ENCODE measurements at places on chromosomes 1 and 21. TPM values are rescaled to one million over a fixed set of nuclear protein-coding genes. Genes with fewer than 3 reads are reported as not detected.

The RNF187 gene
- 75.6 TPM for polyA plus RNA-seq

DNA sequence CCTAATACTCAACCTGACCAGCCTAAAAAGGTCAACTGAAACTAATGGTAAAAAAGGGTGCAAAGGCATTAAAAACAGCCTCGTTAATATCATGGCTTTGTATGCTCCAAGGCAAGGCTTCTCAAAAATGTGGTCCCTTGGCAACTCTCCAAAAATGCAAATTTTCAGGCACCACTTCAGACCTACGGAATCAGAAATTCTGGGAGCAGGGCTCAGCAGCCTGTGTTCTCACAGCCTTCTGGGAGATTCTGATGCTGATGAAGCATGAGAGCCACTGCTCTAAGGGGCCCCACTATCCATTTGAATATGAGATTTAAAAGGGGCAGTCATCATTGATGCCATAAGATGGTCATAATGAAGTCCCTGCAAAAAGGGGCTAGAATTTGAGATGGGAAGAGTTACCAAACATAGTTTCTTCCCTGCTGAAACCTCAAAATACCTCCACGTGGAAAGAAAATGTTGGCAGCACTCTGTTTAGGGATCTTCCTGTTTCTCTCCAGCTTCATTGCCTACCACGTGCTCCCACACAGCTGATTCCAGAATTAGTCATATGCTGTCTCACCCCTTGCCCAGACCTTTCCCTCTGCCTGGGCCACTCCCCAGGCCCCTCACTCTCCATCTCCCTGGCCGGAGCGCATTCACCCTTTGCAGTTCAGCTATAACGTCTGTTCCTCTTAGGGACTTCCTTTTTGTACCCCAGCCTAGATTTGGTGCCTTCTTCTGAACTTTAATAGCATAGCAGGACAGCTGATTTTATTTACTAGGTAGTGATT, 46.7 kb downstream of the PHC2 start:
- DNase-seq, result no peak
- H3K27ac ChIP-seq, result no peak overlapping the region

The S100A16 gene
- 51.7 TPM for polyA plus RNA-seq

- H3K4me1 ChIP-seq, result peaks cover 15% of the 10 kb centered on the region
- no peaks in the 10 kb centered on the region for H3K27me3 ChIP-seq
- H3K36me3 ChIP-seq, result no peaks in the 10 kb centered on the region
These were observed 12.8 kb downstream of the TRAPPC10 start for GRCh38 chr21:44024887-44025353.

The RGS7 gene
- 0.88 TPM for polyA plus RNA-seq

- no peaks in the 10 kb centered on the region for H3K36me3 ChIP-seq
- H3K27ac ChIP-seq, result no peak overlapping the region
- H3K4me1 ChIP-seq, result no peaks in the 10 kb centered on the region
- H3K27me3 ChIP-seq, result no peaks in the 10 kb centered on the region
- H3K4me3 ChIP-seq, result no peak overlapping the region
These were observed 5.3 kb downstream of the SCMH1 start for GRCh38 chr1:41236781-41237180.

DNA sequence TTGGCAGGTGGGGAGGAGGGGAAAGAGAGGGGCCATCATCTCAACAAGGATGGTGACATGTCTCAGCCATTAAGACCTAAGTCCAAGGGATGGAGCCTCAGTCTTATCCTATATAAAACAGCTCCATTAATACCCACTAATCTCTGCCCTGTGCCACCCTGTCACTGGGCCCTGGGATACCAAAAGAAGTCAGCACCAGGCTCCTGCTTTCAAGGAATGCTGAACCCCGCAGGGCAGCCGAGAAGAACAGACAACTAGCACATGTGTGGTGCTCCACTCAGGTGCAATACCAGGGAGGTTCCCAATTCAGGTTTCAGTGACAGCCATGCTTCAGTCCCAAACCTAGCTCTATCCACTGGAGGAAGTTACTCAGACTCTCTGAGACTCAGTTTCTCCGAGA, 128.4 kb downstream of the GRIK3 start:
- no peak for DNase-seq
- H3K4me1 ChIP-seq, result no peaks in the 10 kb centered on the region
- no peak overlapping the region for H3K4me3 ChIP-seq
- no peak overlapping the region for H3K27ac ChIP-seq

The KDF1 gene
- polyA plus RNA-seq, result 44.3 TPM

GRCh38 chr21:42093991-42094421, 22.9 kb downstream of the UMODL1 start:
- H3K4me3 ChIP-seq, result no peak overlapping the region
- H3K4me1 ChIP-seq, result peaks cover 9% of the 10 kb centered on the region
- H3K36me3 ChIP-seq, result no peaks in the 10 kb centered on the region
- peaks cover 6% of the 10 kb centered on the region for H3K27me3 ChIP-seq

DNA sequence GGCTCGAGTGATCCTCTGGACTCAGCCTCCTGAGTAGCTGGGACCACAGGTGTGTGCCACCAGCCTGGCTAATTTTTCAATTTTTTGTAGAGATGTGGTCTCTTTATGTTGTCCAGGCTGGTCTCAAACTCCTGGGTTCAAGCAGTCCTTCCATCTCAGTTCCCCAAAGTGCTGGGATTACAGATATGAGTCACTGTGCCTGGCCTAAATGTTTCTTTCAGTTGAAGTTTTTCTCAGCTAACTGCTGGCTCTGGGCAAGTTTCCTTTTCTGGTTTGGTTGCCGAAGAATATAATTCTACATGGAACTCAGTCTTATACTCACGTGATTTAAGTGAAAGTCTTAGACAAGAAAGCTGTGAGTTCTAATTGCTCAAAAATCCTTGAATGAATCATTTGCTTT, 57.0 kb downstream of the SASS6 start:
- no peaks in the 10 kb centered on the region for H3K4me1 ChIP-seq
- H3K27me3 ChIP-seq, result no peaks in the 10 kb centered on the region
- H3K27ac ChIP-seq, result no peak overlapping the region
- peaks cover 33% of the 10 kb centered on the region for H3K36me3 ChIP-seq
- H3K4me3 ChIP-seq, result no peak overlapping the region

- peaks cover 52% of the 10 kb centered on the region for H3K27me3 ChIP-seq
- H3K36me3 ChIP-seq, result no peaks in the 10 kb centered on the region
- no peak for DNase-seq
- H3K27ac ChIP-seq, result no peak overlapping the region
- H3K4me1 ChIP-seq, result no peaks in the 10 kb centered on the region
These were observed 33.0 kb downstream of the RIPPLY3 start for GRCh38 chr21:37039411-37040075.

- no peaks in the 10 kb centered on the region for H3K27me3 ChIP-seq
- no peak for DNase-seq
- no peaks in the 10 kb centered on the region for H3K36me3 ChIP-seq
- H3K4me1 ChIP-seq, result no peaks in the 10 kb centered on the region
- H3K27ac ChIP-seq, result no peak overlapping the region
These were observed 24.1 kb downstream of the PIGM start for GRCh38 chr1:160007577-160008200.

GRCh38 chr1:39688706-39689105, 2.5 kb downstream of the HPCAL4 start:
- peaks cover 14% of the 10 kb centered on the region for H3K4me1 ChIP-seq
- no peak for DNase-seq
- H3K4me3 ChIP-seq, result no peak overlapping the region
- no peaks in the 10 kb centered on the region for H3K36me3 ChIP-seq

DNA sequence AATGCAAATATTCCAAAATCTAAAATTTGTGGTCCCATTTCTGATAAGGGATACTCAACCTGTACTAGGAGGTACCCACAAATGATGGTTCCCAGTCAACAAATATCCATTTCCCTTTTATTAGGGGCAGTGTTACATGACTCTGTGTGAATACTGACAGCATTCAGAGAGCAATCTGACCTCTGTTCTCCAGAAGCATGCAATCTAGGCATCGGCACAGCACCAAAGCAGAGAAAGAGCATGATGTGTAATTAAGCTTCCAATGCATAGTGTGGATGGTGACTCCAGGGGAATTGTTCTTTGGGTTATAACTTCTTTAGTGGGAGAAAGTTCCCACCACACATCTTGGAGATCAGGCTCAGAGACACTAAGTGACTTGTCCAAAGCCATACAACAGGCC, 71.6 kb downstream of the ELAVL4 start:
- no peak overlapping the region for H3K27ac ChIP-seq
- H3K27me3 ChIP-seq, result no peaks in the 10 kb centered on the region
- no peak overlapping the region for H3K4me3 ChIP-seq
- no peak for DNase-seq
- no peaks in the 10 kb centered on the region for H3K4me1 ChIP-seq

DNA sequence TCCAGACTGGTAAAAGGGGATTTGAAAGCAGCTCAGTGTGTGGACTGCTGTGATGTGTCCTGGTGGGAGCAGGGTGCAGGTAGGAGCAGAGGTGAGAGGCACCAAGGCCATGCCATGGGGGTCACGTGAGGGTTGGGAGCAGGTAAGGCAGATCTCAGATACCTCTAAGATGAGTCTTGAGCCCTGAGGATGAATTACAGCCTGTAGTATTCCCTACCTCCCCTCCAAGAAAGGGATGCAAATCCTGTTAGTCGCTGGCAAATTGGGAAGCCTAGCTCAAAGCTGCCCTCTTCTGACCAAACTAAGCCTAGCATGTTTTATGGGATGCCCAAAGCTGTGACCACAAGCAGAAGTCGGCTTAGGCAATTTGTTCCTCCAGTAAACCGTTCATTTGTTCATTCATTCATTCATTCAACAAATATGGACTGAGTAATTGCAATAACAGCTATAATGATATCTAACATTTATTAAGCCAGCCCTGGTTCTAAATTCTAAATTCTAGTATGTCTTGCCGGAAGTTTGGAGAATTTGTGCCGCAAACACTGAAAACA, 3.9 kb upstream of the NUAK2 start:
- peak overlapping the region; percentile 32 for H3K27ac ChIP-seq
- H3K4me3 ChIP-seq, result no peak overlapping the region
- no peaks in the 10 kb centered on the region for H3K36me3 ChIP-seq
- H3K27me3 ChIP-seq, result no peaks in the 10 kb centered on the region

The RAB3B gene
- 12.5 TPM for polyA plus RNA-seq

The LCE2A gene
- not detected for polyA plus RNA-seq

GRCh38 chr1:214002060-214002459, 14.3 kb downstream of the PROX1 start:
- H3K36me3 ChIP-seq, result no peaks in the 10 kb centered on the region
- no peak for DNase-seq
- no peaks in the 10 kb centered on the region for H3K27me3 ChIP-seq
- no peak overlapping the region for H3K27ac ChIP-seq
- H3K4me1 ChIP-seq, result peaks cover 3% of the 10 kb centered on the region
- H3K4me3 ChIP-seq, result no peak overlapping the region
